ENCODE measurements at places on chromosomes 6 and 20.

- DNase-seq, result no peak
Observed at GRCh38 chr6:31122791-31123706, 2.8 kb upstream of the CDSN start.

GRCh38 chr6:45420909-45421708 is 43.4 kb upstream of the SUPT3H start:
- no peak for DNase-seq

- no peak for DNase-seq
Observed at GRCh38 chr6:115885636-115886366, 174.9 kb downstream of the FRK start.

DNA sequence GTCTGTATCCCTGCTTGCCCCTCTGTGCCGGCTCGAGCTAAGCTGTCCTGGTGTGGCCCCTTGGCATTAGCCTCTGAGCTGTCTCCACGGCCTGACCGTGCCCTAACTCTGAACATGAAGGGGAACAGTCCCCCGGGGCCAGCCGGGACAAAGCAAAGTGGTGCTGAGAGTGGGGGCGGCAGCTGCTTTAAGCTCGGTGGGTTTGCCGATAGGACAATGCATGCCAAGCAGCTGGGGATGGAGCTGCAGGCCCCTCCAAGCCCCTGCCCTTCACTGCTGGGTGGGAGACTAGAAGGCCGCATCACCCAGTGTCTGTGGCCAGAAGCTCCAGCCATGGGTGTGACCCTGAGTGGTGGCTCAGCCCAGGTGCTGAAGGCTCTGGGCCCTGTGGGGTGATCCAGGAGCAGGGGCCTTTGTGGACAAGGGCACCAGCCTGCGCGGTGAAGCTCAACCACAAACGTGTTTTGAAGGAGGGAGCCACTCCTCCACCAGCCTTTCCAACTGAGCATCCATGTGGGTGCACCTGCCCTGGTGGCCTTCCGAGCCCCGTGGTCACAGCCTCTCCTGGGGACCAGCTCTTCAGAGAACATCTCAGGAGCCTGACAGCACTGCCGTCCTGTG is 242.5 kb downstream of the ERMARD start:
- DNase-seq, result no peak

GRCh38 chr6:46849361-46849690 is 56.1 kb downstream of the MEP1A start:
- no peak for DNase-seq

DNA sequence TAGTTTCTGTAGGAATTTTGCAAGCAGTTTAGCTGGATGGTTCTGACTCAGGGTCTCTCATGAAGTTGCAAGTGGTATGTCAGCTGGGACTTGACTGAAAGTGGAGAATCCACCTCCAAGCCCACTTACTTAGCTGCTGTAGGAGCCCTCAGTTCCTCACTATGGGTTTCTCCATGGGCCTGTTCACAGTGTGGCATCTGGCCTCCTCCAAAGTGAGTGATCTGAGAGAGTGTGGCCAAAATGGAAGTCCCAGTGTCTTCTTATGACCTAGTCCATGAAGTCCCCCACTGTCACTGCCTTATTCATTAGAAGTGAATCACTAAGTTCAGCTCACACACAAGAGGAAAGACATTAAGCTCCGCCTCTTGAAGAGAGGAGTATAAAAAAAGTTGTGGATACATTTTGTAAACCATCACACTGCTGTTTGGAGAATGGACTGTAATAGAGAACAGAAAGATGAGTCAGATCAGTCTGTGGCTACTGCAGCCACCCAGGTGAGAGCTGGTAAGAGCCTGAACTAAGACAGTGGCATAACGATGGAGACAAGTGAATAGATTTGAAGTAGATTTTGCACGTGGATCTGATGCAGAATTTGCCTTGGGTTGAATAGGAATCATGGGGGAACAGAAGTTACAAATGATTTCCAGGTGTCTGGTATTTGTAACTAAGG is 4.9 kb upstream of the NELFCD start:
- no peak for DNase-seq
